ENCODE measurements at places on chromosomes 5 and 9.

DNA sequence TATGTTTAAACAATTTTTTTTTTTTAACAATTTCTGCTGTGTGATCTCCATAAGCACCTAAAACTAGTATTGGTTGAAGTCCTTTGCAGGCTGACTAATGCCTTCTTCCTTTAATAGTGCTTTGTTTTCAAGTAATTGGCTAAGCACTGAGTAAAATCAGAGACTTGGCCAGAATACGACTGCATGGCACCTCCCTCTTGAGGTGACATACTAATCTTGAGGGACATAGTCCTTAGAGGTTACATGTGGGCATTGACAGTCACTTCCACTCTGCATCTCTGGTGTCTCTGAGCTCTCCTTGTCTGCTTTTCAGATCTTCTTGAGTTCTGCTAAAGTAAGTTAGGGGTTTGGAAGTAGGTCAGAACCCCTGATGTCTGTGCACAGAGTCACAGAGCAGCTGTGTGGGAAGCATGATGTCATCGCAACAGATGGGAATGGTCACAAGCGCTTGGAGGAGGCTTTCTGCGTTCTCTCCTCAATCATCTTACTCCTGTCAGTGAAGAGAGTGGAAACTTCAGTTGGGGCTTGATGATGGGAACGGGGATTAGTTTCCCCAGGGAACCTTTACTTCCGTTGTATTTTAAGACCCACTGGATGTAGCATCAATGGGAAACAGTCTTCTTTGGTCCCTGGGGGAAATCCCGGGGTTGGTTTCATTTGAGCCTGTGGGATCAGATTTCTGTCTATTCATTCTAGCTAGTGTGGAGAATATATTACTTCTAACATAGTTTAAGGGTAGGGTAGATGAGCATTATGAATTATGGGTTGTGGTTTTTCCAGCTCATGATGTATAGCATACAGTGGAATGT, 136.9 kb downstream of the ARHGAP26 start:
- DNase-seq, result no peak

DNA sequence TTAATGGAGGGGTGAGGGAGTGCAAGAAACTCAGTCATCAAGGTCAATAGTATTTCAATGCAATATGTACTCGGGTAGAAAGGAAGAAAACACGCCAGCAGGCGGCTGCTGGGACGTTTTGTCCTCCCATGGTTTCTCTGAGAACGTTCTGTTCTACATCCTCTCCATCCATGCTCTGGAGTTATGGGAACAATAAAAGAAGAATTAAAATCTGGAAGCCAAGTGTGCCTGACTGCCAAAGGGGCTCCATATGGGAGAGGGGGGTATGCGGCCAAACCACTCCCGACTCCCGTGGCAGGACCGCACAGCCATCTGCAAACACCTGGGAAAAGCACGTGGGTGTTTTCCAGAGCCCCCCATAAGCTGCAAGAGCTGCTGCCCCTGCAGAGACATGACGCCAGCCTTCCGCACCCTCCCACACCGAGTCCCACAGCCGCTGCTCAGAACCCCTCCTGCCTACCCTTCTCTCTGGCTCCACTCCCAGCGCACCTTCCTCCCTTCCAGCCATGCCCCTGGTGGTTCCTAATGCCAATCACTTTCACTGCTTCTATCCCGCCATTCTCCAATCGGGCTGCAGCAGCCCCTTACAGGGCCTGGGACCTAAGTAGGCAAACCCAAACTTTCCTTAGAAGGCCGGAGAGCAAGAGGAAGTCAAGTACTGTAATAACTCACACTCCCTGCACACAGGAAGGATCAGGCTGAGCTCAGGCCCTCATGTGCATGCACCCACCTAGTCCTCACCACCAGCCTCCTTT, 241.6 kb downstream of the SYK start:
- no peak for DNase-seq

- no peak for DNase-seq
Measured at GRCh38 chr5:50958852-50959457, 292.5 kb downstream of the PARP8 start.

DNA sequence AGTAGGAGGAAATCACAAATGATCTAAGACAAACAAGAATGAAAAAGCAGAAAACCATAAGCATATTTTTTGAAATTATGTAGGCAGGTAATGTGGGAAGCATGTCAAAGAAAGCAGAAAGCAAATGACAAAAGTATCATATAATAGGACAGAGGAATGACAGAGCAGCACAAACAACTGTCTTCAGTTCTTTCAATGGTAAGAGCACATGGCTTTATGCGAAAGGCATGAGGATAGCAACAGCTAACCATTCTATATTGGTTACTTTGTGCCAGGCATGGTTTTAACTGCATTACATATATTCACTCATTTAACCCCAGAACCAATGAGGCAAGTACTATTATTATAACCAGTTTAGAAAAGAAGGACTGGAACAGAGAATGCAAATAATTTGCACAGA, 137.4 kb downstream of the FBXL7 start:
- DNase-seq, result no peak

GRCh38 chr5:180647465-180647864, 1.9 kb downstream of the FLT4 start:
- no peak for DNase-seq

DNA sequence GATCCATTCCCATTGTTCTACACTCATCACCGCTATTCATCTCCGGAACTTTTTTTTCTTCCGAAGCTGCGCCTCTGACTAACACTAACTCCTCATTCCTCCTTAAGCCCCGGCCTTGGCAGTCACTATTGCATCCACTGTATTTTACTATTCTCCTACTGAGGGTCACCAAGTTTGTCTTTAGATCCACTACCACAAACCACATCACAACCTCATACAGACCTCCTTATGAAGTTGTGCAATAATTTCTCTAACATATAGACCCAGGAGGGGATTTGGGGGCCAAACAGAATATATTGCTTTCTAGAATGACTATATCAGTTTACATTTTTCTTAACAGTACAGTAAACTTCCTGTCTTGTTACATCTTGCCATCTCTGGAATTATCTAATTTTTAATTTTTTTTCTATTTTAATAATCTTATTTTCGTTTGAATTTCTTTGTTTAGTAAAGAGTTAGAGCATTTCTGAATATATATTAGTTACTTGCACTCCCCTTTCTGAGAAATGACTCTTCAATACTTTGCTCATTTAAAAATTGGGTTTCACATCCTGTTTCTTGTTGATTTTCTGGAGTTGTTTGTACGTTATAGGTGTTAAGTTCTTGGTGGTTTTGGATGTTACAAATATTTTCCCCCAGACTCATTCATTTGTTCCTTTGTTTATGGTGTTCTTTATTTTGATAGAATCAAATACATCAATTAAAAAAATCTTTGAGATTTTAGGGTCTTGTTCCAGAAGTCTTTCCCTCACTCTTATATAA, 37.1 kb downstream of the DMRT2 start:
- no peak for DNase-seq

DNA sequence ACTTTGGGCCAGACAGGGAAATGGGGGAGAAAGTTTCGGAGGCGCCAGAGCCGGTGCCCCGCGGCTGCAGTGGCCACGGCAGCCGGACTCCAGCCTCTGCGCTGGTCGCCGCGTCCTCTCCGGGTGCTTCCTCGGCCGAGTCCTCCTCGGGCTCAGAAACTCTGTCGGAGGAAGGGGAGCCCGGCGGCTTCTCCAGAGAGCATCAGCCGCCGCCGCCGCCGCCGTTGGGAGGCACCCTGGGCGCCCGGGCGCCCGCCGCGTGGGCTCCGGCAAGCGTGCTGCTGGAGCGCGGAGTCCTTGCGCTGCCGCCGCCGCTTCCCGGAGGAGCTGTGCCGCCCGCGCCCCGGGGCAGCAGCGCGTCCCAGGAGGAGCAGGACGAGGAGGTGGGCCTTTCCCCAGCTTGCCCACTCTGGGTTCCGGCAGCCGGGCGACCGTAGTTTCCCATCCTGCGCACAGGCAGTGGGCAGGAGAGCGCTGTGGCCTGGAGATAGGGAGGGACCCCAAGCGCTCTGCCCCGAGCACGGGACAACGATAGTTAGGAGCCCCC, 516 bp downstream of the MAST4 start:
- peak; percentile 36 for DNase-seq

GRCh38 chr9:70034271-70034711, 9.4 kb upstream of the MAMDC2 start:
- no peak for DNase-seq

DNA sequence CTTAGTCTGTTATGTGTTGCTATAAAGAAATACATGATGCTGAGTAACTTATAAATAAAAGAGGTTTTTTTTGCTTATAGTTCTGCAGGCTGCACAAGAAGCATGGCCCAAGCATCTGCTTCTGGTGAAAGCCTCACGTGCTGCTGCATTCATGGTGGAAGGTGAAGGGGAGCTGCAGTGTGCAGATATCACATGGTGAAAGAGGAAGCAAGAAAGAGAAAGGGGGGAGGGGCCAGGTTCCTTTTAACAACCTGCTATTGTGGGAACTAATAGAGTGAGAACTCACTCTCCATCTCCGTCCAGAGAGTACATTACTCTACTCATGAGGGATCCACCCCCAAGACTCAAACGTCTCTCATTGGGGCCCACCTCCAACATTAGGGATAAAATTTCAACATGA, 12.5 kb upstream of the PARP8 start:
- DNase-seq, result no peak

DNA sequence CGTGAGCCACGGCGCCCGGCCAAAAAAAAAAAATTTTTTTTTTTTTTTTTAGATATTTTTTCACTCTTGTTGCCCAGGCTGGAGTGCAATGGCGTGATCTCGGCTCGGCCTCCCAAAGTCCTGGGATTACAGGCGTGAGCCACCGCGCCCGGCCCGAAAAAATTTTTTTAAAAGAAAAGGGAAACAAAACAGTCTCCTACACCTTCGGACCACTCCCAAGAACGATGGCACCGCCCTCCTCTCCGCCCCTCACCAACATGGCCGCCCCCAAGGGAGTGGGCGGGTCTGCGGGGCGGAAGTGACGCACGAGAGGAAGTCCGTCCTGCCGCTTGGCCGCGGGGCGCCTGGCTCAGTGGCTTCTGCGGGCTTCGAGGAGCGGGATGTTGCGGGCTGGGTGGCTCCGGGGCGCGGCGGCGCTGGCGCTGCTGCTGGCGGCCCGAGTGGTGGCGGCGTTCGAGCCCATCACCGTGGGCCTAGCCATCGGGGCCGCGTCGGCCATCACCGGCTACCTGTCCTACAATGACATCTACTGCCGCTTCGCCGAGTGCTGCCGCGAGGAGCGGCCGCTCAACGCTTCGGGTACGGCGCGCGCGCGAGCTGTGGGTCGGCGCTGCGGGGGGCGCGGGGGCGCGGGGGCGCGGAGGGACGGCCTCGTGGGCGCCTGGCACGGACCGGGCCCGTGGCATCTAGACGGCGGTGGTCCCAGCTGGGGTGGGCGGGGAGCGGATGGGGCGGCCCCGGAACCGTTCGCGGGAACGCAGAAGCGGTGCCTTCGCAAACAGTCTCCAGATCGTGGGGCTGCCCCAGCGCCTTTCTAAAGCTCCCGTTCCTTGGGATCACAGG, at the start of gene TOR1B:
Gene TOR1B (plus strand): TSS at position 352 of the 843 bp plus-strand sequence. CDS start 29 bp downstream, at position 381.
- peak; percentile 95 for DNase-seq

- DNase-seq, result no peak
Measured at GRCh38 chr9:129007035-129007765, 20.9 kb downstream of the SH3GLB2 start.

DNA sequence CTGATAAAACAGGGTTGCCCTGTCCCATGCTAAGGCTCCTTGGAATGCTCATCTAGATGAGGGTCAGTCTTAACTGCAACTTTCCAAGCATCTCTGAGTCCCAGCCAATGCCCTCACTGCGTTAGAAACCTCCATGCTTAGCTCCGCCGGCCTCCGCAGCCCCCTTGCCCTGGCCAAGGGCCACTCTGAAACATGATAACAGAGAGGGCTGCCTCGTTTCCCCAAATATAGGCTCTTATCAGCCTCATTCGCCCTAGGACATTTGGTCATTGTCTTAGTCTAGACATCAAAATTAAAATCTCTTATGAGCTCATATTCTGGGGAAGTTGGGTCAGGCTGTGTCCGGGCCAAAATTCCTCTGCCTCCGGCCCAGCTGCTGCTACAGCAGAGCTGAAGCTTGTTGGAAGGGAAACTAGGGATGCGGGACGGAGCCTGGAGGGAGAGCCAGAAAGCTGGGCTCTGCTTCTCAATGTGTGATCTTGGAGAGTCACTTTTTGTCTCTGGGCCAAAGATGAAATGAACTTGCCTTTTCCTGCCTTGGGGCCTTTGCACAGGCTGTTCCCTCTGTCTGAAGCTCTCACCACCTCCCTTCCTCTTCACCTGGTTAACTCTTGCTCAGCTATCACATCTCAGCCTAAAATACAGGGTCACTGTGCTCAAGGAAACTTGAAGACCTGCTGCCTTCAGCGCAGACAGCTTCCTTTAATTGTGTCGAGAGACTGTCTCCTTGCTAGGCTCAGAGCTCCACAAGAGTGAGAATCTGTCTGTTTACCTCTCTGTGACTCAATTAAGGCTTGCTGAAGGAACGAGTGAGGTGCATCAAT, 191.3 kb downstream of the RGS3 start:
- no peak for DNase-seq

DNA sequence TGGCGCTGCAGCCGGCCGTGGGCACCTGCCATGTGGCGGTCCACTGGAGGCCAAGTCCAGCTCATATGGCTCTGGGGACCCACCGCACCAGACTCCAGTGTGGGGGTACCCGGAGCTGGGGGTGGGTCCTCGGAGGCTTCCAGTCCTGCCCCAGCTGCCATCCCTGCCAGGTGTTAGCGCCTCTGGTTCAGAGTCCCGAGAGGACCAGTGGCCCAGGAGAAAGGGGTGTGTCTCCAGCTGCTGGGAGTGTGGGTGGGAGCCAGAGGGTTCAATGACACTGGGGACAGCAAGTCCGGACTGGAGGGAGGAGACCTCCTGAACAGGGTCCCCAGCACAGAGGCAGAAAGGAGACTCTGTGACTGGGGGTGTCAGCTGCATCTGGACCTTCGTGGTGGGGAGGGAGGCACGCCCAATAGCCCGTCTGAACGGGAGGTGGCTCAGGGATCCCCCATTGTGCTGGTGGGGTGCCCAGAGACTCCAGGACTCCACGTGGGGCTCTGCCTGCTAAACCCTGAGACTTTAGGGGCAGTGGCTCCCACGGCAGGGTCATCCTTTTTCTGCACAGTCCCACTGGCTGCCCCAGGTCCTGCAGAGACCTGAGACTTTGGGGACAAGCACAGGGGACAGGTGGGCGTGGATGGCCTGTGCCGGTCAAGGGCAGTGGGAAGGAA, 2.4 kb upstream of the AHRR start:
- DNase-seq, result no peak

DNA sequence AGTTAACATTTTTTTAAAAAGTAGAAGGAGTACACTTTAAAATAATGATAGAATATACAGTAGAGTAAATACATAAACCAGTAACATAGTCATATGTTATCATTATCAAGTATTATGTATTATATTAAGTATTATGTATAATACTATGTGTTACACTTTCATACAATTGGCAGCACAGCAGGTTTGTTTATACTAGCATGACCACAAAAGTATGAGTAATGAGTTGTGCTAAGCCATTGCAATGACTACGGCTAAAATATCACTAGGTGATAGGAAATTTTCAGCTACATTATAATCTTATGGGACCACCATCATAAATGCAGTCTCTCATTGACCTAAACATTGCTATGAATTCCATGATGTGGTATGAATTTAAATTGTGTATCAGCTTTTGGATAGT, 506.0 kb downstream of the HTR1A start:
- DNase-seq, result no peak

GRCh38 chr9:3457175-3457574, 68.6 kb downstream of the RFX3 start:
- no peak for DNase-seq
